ENCODE measurements at places on chromosomes 1 and 21.
A peak's percentile ranks its signal among the peaks of the same experiment; 100 is the strongest.

DNA sequence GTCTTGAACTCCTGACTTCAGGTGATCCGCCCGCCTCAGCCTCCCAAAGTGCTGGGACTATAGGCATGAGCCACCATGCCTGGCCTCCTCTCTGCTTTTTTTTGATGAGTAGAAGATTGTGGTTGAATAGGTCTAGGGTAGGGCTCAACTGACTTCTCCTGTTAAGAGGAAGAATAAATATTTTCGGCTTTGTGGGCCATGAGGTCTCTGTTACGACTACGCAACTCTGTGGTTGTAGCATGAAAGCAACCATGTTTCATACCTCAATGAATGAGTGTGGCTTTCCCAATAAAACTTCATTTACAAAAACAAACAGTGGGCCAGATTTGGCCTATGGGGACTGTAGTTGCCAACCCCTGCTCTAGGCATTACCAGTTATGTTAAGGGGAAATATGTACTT, 67.8 kb downstream of the NID1 start:
- DNase-seq, result no peak

- DNase-seq, result no peak
These were observed 35.5 kb downstream of the CACHD1 start for GRCh38 chr1:64505232-64505943.

GRCh38 chr1:229430761-229431283, 3.1 kb downstream of the ACTA1 start:
- DNase-seq, result no peak

- DNase-seq, result no peak
These were observed 799.6 kb downstream of the ADGRL2 start for GRCh38 chr1:82600314-82600713.

- no peak for DNase-seq
These were observed 14.1 kb upstream of the MYOG start for GRCh38 chr1:203099805-203100515.

DNA sequence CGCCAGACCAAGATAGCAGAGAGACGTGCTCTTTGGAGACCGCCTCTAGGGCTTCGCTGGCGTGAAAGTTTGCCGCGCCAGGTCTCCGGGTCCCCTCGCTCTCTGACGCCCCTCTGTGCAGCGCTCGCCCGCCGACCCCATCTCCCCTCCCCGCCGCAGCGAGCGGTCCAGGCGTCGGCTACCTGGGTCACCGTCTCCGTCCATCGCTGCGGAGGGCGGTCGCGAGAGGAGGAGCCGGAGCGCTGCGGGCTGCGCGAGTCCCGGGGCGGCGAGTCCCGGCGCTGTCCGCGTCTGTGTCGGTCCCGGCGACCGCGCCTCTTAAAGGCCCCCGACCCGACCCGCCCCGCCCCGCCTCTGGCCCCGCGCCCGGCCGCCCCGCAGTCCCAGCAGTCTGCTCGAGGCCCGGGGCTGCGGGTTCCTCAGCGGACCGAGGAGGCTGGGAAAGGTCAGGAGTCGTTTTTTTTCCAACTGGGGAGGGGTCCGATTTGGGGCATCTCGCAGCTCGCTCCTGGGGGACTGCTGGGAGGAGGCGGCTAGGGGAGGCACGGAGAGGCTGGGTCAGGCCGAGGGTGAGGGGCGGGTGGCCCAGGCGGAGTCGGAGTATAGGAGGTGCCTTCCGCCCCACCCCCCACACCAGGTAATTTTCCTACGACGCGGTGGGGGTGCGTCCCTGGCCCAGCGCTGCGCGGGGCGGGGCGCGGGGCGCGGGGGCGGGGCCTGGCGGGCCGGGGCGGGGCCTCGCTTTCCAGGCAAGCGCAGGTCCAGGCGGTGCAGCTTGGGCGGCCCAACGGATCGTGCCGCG, at the start of the genes FBXO2 and FBXO44:
Gene FBXO2 (minus strand): TSS at position 293 of the 802 bp plus-strand sequence. CDS start 89 bp downstream, at position 204.
Gene FBXO44 (plus strand): TSS at position 741 of the 802 bp plus-strand sequence. CDS start 959 bp downstream, outside the sequence.
- DNase-seq, result no peak

- no peak for DNase-seq
These were observed 273.8 kb downstream of the FAM72C start for GRCh38 chr1:143698016-143698415.

- DNase-seq, result no peak
These were observed 45.5 kb downstream of the ATP5PF start for GRCh38 chr21:25689226-25689625.

GRCh38 chr1:19081218-19081893, 124.9 kb upstream of the IFFO2 start:
- peak; percentile 29 for DNase-seq

All from COLO829 (cell line).